Activated T-cell treated with anti-CD3 and anti-CD28 coated beads for 1 hour (primary cell): ENCODE measurements at places on chromosomes 16 and 17.

DNA sequence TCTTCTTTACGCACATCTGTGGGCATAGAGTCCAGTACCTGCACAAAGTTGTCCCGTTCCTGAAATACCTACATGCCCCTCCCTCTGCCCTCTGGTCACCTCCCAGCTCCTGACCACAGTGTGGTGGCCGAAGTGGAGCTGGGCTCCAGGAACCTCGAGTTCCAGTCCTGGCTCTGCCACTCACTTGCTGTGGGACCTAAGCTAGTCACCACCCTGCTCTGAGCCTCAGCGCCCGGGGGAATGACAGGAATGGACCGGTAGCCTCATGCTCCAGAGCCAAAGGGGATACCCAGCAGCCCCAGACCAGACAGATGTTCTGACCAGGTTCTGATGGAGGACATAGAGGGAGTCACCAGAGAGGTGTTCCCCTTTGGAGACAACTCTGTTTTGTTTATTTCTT is 26.7 kb upstream of the ITGA3 start:
- no peak for DNase-seq

DNA sequence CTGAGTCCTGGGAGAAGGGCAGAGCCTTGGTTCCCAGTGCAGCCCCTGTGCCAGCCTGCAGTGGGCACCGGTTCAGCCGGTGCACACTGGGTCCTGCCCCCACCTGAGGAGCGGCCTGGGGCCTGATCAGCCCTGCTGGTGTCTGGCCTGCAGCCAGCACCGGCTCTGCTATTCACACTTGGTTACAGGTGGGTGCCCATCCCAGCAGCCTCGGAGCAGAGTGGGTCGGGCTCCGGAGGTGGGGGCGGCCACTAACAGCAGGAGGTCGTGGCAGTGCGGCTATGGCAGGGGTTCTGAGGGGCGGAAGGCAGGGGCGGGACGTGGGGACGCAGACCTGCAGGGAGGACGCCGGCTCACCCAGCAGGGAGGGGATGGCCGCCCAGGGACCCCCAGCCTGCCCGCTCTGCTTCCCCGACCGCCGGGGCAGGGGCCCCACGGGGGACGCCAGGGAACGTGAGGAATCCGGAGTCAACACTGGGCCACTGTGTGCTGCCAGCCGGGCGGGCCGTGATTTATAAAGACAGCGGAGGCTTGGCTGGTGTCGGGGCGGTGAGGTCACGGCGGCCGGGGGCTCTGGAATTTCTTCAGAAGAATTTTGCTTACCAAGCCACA is 20.3 kb downstream of the METRNL start:
- DNase-seq = no peak

GRCh38 chr17:63095459-63095858 is 129.4 kb downstream of the TANC2 start:
- no peak for DNase-seq

DNA sequence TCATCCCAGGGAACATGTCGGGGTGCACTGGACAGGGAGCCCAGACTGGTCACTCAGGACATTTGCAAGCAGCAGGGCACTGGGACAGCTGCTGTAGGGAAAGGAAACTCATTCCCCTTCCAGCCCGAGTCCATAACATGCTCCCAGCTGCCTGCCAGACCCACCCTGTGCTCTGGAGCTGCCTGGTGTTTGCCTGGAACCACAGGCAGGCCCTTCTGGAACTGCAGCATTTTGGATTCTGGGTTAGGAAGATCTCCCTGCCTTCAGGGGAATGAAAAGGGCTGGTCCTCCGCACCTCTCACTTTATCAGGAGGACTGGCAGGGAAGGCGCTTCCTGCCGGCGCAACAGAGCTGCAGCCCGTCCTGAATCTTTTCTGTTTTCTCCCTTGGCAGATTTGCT is 41.2 kb downstream of the MEAK7 start:
- DNase-seq = no peak

- DNase-seq = peak; percentile 78
Observed at GRCh38 chr16:50547340-50548124, 664 bp upstream of the NKD1 start.

DNA sequence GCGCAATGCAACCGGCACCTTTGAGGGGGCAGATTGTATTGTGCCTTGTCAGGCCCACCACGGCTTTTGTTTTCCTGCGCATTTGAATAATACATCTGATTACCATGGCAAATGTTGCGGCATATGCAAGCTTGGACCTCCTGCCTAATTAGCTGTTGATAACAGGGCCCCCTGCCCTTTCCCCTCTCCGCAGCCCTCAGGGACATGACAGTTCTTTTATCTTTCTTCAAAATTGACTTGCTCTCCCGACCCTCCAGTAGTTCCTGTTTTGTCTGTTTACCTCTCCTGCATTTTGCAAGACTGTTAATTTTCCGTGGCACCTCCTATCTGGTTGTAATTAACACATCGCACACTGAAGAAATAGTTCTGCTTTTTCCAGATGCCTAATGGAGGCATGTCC is 86.8 kb downstream of the RBFOX1 start:
- no peak for DNase-seq

GRCh38 chr16:22969567-22969966 is 155.6 kb downstream of the HS3ST2 start:
- no peak for DNase-seq

- DNase-seq = no peak
Observed at GRCh38 chr17:39092692-39093230, 58.7 kb downstream of the PLXDC1 start.

- no peak for DNase-seq
Observed at GRCh38 chr17:17915183-17915582, 57.0 kb downstream of the TOM1L2 start.

- DNase-seq = no peak
Observed at GRCh38 chr16:49530427-49530970, 156.9 kb downstream of the C16orf78 start.

DNA sequence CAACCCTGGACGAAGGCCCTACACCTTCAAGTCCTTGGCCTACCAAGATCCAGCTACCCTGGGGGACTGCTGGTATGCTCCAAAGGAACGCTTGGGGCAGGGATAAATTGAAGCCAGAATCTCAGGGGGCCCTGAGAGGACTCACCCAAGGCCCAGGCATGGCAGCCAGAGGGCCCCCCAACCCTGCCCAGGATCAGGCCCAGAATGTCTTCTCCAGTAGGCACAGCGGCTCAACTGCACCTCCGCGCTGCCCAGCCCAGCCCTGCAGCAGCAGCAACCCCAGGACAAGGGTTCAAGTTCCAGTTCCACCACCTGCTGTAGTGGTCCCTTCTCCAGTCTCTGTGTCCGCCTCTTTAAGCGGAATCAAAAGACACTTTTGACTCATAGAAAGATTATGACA is 2.2 kb downstream of the TFAP4 start:
- DNase-seq = no peak

DNA sequence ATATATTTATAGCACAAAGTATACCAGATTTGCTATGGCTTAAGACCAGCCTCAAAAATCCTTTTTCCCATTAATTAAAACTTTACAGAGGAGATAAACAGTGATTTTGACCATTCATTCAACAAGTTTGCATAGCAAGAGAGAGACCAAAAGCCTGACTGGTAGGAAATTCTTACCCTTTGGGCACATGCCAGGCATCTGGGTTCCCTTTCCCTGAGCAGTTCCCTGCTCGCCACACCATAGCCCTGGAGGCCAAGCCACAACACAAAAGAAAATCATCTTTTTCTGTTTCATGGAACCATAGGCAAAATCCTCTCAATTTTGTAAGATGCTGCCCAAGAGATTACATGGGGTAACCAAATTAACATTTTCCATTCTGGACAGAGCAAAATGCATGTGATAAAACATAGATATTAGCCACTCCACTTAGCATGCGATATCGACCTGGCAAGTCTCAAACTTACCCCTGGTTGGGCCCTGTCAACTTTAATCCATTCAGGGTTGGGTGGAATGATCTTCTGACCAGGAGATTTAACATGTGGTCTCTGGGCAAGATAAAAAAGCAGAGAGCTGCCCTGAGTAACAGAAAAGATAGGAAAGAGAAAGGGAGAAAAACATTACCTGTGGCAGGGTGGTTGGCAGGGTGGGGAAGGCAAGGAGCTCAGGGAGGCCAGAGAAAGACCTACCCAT is 57.6 kb upstream of the B4GALNT2 start:
- no peak for DNase-seq

GRCh38 chr17:48613862-48614694 is 1.0 kb downstream of the HOXB8 start:
- no peak for DNase-seq

GRCh38 chr16:66936889-66937554 is 1.7 kb downstream of the CES2 start:
- no peak for DNase-seq

- DNase-seq = no peak
Observed at GRCh38 chr17:14101976-14102375, 32.7 kb downstream of the COX10 start.

GRCh38 chr16:77840673-77841501 is 52.5 kb downstream of the VAT1L start:
- DNase-seq = no peak

- no peak for DNase-seq
Observed at GRCh38 chr17:64095144-64095882, 34.6 kb downstream of the ERN1 start.

GRCh38 chr17:57135026-57135788 is 50.2 kb downstream of the AKAP1 start:
- no peak for DNase-seq

DNA sequence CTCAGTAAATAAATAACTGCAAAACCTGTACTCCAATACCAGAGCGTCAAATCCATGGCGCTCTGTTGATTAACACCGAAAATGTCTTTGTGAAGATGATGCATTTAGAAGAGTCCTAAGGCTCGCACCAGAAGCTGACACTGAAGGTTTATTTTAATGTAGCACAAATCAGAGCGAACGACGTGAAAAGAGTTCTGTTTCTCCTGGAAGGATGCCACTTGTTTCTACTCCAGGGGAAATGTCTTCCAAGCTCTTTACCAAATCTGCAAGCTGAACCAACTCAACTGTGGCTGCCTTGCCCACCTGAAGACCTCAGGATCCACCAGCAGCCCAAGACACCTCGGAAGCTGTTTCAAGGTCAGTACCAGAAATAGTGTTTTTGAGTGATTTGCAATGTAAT is 194.4 kb upstream of the MAF start:
- no peak for DNase-seq

- no peak for DNase-seq
Observed at GRCh38 chr17:29753845-29754439, 131.2 kb upstream of the CORO6 start.

GRCh38 chr16:89388536-89388935 is 101.8 kb downstream of the ANKRD11 start:
- DNase-seq = no peak

GRCh38 chr17:41403404-41404023 is 6.1 kb upstream of the KRT31 start:
- DNase-seq = no peak

GRCh38 chr16:57049678-57050077 is 42.7 kb upstream of the CPNE2 start:
- no peak for DNase-seq
